ENCODE measurements at places on chromosomes 11 and 22. TPM values are rescaled to one million over a fixed set of nuclear protein-coding genes. Genes with fewer than 3 reads are reported as not detected.

DNA sequence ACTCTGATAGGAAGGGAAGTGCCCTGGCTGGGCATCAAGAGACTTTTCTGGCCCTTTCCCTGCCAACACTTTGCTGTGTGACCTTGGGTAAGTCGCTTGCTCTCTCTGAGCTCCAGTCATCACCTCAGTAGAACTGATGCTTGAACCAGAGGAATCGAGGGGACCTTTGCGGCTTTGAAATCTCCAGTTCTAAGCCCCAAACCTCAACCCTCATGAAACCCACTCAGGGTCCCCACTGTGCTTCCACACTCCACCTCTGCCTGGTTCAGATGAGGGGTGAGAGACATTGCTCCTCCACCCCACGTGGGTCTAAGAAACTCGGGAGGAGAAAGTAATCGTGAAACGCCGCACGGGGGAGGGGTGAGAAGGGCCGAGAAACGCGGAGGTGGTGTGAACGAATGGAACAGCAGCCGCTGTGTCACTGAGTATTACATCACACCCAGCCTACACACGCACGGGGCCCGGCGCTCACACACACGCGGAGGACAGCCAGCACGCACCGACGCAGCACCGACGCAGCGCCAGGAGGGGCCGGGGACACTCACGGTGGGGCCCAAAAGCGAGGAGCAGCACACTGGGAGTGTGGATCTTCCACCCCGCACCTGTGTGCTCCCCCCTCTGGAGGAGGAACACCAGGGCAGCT, 4.3 kb downstream of the RTN4RL2 start:
- no peak for DNase-seq

Gene SMTNL1
- not detected for total RNA-seq

Gene CFL1
- total RNA-seq, result 1,911 TPM

DNA sequence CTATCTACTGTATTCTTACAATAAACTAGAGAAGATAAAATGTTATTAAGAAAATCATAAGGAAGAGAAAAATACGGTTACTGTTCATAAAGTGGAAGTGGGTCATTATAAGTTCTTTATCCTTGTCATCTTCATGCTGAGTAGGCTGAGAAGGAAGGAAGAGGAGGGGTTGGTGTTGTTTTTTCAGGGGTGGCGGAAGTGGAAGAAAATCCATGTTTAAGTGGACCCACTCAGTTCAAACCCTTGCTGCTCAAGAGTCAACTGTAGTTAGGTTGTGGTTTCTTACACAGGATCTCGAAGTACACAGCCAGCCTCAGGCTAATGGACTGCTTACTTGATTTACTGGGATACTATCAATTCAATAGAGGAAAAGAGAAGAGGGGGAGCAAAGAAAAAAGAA, 63.1 kb downstream of the PIWIL4 start:
- no peak for DNase-seq

Gene PNPLA5
- total RNA-seq, result not detected

Gene MFNG
- total RNA-seq, result 7.1 TPM

DNA sequence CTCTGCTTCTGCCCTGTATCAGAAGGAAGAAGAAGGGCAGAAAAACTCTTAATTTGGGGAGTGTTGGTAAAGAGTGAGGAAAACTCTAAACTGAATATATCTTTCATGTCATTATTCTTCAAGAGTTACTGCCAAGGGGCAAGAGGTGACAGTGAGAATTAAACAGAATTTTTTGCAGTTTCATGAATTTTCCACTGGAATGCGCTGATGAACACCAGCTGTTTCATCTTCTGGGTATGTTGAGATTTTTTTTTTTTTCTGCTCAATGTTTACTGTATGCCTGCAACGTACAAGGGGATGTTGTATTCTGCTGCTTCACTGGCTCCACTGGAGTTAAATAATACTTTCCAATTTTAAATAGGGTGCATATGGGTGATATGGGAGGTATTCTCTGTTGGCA, 117.8 kb downstream of the FAM76B start:
- DNase-seq, result no peak

Gene SLC22A8
- total RNA-seq, result not detected

Gene PANX3
- total RNA-seq, result not detected

Gene SAA4
- not detected for total RNA-seq

- no peak for DNase-seq
Measured at GRCh38 chr11:75380716-75381420, 18.4 kb upstream of the RPS3 start.

DNA sequence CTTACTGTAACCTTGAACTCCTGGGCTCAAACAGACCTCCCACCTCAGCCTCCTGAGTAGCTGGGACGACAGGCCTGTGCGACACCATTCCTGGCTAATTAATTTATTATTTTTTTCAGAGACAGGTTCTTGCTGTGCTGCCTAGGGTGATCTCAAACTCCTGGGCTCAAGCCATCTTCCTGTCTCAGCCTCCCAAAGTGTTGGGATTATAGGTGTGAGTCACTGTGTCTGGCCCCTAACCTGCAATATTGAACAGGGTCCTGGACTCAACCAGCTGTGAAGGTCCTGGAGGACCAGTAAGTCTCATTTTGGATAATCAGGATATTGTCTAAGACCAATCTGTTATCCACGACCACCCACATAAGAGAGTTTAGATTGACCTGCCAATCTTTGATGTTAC, 15.2 kb downstream of the CCDC134 start:
- DNase-seq, result no peak

DNA sequence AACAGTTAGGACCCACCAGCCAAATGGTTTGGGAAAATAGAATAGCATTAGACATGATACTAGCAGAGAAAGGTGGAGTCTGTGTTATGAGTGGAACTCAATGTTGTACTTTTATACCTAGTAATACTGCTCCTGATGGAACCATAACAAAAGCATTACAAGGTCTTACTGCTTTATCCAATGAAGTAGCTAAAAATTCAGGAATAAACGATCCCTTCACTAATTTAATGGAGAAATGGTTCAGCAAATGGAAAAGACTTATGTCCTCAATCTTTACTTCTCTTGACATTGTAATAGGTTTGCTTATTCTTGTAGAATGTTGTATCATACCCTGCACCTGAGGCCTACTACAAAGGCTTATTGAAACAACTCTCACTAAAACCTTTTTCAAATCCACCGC, 50.2 kb downstream of the ZNF280B start:
- DNase-seq, result no peak

Gene FJX1
- total RNA-seq, result 31.1 TPM

- no peak for DNase-seq
Measured at GRCh38 chr22:27867953-27868731, 50.9 kb downstream of the PITPNB start.
